Hippocampal formation (tissue), 2 donors: ENCODE measurements at places on chromosomes 7 and 10.

DNA sequence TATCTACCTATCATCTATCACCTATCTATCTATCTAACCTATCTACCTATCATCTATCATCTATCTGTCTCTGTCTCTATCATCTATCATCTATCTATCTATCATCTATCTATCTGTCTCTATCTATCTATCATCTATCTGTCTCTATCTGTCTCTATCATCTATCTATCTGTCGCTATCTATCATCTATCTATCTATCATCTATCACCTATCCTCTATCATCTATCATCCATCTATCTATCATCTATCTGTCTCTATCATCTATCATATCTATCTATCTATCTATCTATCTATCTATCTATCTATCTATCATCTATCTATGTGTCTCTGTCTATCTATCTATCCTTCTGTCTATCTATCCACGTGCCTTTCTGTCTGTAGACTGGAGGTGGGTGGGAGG, 59.5 kb upstream of the FAM20C start:
- no peak for DNase-seq

- no peak for DNase-seq
Measured at GRCh38 chr10:818526-819220, 112.8 kb downstream of the LARP4B start.

DNA sequence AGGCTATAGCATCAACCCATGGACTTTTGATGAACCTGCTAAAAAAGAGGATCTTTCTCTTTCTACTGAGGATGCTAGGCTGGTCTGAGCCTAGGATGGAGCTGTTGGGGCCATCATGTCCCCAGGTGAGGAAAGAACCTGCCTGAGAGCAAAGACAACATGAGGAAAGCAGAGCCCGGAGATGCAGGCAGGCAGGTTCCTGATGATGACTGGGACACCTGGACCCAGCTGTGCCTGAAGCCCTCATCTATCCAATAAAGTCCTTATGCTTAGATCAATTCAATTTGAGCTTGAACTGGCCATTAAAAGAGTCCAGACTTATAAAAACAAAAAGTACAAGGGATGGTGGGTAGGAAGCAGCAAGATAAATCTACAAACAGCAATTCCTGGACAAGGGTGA, 48.9 kb downstream of the KIFBP start:
- no peak for DNase-seq

DNA sequence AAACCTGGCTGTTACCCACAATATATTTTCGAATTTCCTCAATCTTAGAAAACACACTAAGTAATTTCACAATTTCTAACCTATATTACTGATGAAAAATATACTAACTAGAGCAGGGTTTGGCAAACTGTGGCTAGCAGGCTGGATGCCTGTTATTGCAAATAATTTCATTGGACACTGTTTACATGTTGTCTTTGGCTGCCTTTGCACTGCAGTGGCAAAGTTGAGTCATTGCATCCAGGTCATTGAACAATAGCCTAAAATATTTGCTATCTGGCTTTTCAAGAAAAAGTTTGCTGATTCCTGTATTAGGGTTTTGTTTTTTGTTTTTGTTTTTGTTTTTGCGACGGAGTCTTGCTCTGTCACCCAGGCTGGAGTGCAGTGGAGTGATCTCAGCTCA, 47.2 kb downstream of the KIF11 start:
- no peak for DNase-seq
